ENCODE measurements at places on chromosomes 16 and 17.

DNA sequence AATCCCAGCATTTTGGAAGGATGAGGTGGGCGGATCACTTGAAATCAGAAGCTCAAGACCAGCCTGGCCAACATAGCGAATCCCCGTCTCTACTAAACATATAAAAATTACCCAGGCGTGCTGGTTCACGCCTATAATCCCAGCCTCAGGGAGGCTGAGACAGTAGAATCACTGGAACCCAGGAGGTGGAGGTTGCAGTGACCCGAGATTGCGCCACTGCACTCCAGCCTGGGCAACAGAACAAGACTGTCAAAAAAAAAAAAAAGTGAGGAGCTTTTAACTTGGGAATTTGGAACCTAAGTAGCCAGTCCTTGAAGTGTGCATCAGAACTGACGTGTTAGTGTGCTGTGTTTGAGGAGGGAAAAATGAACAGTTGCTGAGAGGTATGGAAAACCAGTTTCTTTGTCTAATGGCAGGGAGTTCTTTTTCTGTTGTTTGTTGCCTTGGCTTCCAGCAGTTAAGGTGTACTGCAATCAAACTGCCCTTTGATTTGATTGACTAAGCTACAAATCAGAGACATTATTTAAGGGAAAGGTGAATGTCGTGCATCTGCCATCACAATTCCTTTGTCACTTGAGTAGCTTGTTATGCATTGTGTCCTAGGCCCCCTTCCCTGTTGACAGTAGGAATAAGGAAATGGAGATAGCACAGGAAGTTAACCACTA lies 8.6 kb upstream of the DUSP14 start:
- DNase-seq = no peak

GRCh38 chr16:81921085-81921814 lies 90.0 kb downstream of the SDR42E1 start:
- no peak for DNase-seq

DNA sequence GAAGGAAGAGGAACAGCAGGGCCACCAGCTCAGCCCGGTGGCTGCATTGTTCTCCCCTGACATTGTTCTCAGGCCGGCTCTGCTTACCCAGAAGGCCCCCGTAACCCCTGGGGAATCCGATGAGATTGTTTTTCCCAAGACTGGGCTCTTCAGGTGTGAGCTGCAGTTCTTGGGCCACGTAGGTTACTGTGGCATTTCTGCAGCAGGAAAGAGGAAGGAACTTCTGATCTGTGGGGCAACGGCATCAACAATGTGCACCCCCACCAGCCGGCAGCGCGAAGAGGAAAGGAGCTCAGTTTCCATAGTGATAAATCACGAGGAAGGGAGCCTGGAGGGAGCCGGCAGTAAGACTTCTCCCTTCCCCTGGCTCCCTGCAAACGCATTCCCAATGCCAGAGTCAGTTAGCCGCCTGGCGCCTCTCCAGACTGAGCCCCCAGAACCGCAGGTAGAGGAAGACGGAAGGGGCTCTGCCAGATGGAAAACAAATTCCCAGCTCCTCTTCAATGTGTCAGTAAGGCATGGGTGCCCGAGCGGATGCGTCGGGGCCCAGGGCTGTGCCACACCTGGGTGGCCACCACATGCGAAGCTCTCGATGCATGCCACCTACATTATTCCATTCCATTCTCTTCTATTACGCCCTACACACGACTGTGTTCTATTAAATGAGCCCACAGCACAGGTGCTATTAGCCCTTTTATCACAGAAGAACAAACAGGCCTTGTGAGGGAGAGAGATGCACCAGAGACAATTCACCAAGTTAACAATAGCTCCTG lies 21.5 kb upstream of the PECAM1 start:
- DNase-seq = peak; percentile 37

GRCh38 chr16:71700831-71701230 lies 23.7 kb downstream of the PHLPP2 start:
- DNase-seq = no peak

- DNase-seq = no peak
These were observed 20.7 kb downstream of the PHKB start for GRCh38 chr16:47481698-47482374.

GRCh38 chr16:74625500-74626350 lies 18.8 kb upstream of the GLG1 start:
- DNase-seq = no peak

GRCh38 chr16:53664724-53665345 lies 38.8 kb downstream of the RPGRIP1L start:
- no peak for DNase-seq

DNA sequence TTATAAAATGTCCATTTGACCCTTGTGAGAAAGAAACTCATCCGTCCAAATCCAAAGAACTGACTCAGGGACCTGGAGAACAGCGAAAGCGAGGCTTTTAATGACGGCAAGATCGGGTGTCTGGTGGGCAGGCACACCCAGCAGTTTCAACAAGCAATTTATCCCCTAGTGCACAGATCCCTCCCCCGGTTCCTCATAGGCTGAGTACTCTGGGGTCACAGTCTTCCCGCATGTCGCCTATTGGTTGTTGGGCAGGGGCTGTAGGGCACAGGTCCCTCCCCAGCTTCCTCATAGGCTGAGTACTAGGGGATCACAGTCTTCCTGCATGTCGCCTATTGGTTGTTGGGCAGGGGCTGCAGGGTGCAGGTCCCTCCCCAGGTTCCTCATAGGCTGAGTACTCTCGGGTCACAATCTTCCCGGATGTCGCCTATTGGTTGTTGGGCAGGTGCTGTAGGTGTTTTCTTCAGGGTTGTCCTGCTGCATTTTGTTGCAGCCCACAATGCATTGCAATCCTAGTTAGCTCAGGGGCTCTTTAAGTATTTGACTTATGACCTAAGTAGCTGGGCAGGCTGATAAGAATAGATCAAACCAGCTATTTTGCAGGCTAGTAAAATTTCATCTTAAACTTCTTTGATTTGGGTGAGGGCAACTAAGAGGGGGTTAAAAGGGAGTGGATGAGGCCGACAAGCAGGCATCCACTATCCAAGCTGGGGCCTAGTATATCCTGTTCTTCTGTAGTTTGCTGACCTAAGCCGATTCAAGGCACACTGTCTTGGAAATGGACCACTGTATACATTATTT lies 3.6 kb upstream of the UTS2R start:
- no peak for DNase-seq

GRCh38 chr17:72455562-72455961 lies 334.7 kb downstream of the SOX9 start:
- no peak for DNase-seq

- DNase-seq = peak; percentile 82
These were observed at the start of gene PRR29 for GRCh38 chr17:63998050-63998720. Gene PRR29 (plus strand): TSS chr17:63998351. CDS start chr17:63998365, 14 bp downstream.

DNA sequence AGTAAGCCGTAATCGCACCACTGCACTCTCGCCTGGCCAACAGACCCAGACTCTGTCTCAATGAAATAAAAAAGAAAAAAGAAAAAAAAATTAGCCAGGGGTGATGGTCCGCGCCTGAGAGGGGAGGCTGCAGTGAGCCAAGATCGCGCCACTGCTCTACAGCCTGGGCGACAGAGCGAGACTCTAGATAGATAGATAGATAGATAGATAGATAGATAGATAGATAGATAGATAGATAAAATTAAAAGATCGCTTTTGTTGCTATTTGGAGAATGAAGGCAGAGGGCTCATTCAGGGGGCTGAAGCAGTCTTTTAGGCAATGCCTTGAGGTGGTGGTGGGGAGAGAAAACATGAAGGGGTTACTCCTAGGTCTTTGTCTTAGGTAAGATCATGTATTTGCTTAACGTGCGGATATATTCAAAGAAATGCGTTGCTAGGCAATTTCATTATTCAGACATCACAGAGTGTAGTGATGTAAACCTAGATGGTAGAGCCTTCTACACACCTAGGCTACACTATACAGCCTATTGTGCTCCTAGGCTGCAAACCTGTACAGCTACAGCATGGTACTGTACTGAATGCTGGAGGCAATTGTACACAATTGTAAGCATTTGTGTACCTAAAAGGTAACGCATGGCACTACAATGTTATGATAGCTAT lies 4.3 kb upstream of the HES7 start:
- no peak for DNase-seq

GRCh38 chr16:17606460-17606859 lies 135.7 kb upstream of the XYLT1 start:
- no peak for DNase-seq

GRCh38 chr16:50202926-50203624 lies 50.0 kb downstream of the TENT4B start:
- DNase-seq = no peak

- peak; percentile 62 for DNase-seq
These were observed 744 bp upstream of the PLXDC1 start for GRCh38 chr17:39151943-39152818.

GRCh38 chr17:65848751-65849150 lies 287.3 kb upstream of the AXIN2 start:
- no peak for DNase-seq

- no peak for DNase-seq
These were observed 41.5 kb downstream of the PLD6 start for GRCh38 chr17:17164676-17165075.

GRCh38 chr16:31141489-31142108 lies 6.1 kb upstream of the PRSS8 start:
- peak; percentile 17 for DNase-seq

- DNase-seq = no peak
These were observed 61.4 kb downstream of the TMEM100 start for GRCh38 chr17:55661256-55661758.

DNA sequence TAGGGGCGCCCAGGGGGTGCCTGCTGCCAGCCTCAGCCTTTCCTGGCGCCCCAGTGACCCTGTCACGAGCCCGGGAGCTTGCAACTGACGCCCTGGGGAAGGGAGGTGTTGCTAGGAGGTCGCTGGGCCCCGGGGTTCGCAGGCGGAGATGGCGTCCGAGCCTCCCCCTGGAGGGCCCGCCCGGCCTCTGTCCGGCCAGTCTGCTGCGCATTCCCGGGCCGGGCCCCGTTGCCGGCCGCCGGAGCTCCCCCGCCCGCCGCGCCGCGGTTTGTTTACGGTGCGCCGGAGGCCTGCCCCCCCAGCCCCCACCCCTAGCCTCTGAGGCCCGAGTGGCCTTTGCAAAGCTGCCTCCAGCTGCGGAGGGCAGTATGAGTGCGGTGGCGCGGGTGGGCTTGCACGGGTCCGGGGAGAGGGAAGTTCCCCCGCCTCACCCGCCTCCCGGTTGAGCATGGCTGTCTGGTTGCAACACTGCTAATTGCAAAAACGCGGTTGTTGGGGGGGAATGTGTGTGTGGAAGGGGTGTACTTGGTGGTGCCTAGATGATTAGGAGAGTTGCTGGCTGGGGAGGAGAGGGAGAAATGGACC lies 514 bp downstream of the THRA start:
- peak; percentile 49 for DNase-seq

DNA sequence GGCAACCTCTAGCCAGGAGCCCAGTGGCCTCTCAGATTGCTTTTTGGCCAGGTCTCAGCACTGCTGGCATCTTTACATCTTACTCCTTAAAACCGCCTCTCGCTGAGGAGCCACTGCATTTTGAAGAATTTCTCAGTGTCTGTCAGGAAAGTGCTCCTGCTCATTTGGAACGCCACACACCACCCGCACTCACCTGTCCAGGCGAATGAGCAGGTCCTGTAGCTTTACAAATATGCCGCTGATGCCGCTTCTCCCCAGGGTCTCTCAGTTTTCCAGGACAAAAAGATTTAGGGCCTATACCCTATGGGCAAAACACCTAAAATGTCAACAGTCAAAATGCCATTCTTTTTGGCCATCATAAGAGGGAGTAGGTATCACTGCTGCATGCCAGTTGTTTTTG lies 22.1 kb downstream of the CYB561 start:
- DNase-seq = no peak
